ENCODE measurements at places on chromosomes 7 and 10.

- H3K27me3 ChIP-seq: peaks cover 74% of the 10 kb centered on the region
- peaks cover 11% of the 10 kb centered on the region for H3K4me1 ChIP-seq
- no peaks in the 10 kb centered on the region for H3K36me3 ChIP-seq
- no peak overlapping the region for H3K27ac ChIP-seq
These were observed 876 bp downstream of the DNAH11 start for GRCh38 chr7:21543528-21544302.

GRCh38 chr7:154741131-154741530 lies 261.8 kb downstream of the PAXIP1 start:
- H3K4me3 ChIP-seq: no peak overlapping the region
- no peaks in the 10 kb centered on the region for H3K36me3 ChIP-seq
- peaks cover 3% of the 10 kb centered on the region for H3K4me1 ChIP-seq
- no peak for DNase-seq
- H3K27me3 ChIP-seq: peaks cover 10% of the 10 kb centered on the region

DNA sequence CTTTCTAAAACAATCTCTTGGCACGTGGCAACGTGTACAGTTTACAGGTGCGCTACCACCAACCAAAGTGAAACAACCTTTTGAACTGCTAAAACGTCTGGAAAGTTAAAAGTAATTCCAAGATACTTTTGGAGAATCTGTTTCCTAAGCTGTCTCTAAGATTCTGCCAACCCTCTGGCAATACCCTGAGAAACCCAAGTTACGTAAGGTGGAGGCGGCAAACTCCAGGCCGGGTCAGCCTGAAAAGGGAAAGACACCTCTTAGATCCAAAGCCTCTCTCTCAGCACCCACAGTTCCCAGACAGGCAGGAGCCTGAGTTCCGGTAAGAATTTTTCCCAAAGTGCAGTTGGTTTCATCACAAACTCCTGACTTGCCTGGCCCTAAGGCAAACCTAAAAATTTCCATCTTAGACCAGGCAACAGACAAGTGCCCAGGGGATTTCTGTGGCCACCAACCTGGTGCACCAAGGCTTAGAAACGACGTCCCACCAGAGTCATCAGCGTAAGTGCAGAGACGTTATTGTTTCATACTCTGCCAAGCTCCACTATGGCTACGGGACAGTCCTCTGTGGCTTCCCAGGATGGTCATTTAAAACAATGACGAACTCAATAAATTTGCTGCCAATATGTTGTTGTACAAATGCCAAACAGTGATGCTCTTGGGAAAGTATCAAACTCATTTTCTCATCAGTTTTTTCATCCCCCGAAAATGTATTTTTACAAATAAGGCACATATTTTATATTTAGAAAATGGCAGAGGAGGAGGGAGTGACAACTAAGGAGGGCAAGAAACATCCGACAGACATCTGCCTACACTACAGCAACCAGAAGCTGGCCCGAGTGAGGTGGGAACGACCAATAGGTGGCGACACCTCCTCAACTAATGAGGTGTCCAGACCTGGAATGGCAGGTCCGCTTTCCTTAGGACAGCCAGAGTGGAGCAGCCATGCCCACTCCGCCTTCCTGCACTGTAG lies 205.8 kb upstream of the FRMD4A start:
- DNase-seq: no peak
- H3K27ac ChIP-seq: peak overlapping the region; percentile 79

- H3K4me3 ChIP-seq: peak overlapping the region; percentile 30
- H3K27me3 ChIP-seq: no peaks in the 10 kb centered on the region
- H3K27ac ChIP-seq: no peak overlapping the region
- peaks cover 8% of the 10 kb centered on the region for H3K4me1 ChIP-seq
- H3K36me3 ChIP-seq: no peaks in the 10 kb centered on the region
- DNase-seq: no peak
These were observed 45.5 kb upstream of the CYTH3 start for GRCh38 chr7:6317797-6318438.

- H3K36me3 ChIP-seq: peaks cover 79% of the 10 kb centered on the region
- no peak for DNase-seq
- H3K27ac ChIP-seq: no peak overlapping the region
- no peaks in the 10 kb centered on the region for H3K27me3 ChIP-seq
- no peak overlapping the region for H3K4me3 ChIP-seq
These were observed 6.7 kb downstream of the ANKRD16 start for GRCh38 chr10:5882961-5883360.

- H3K4me1 ChIP-seq: no peaks in the 10 kb centered on the region
- no peaks in the 10 kb centered on the region for H3K36me3 ChIP-seq
- DNase-seq: no peak
- H3K27ac ChIP-seq: no peak overlapping the region
- H3K27me3 ChIP-seq: no peaks in the 10 kb centered on the region
These were observed 470.7 kb upstream of the MKI67 start for GRCh38 chr10:128596906-128597305.

GRCh38 chr10:98899018-98899417 lies 336.6 kb downstream of the HPSE2 start:
- no peak overlapping the region for H3K4me3 ChIP-seq
- DNase-seq: no peak
- no peaks in the 10 kb centered on the region for H3K27me3 ChIP-seq
- no peaks in the 10 kb centered on the region for H3K4me1 ChIP-seq
- no peak overlapping the region for H3K27ac ChIP-seq

DNA sequence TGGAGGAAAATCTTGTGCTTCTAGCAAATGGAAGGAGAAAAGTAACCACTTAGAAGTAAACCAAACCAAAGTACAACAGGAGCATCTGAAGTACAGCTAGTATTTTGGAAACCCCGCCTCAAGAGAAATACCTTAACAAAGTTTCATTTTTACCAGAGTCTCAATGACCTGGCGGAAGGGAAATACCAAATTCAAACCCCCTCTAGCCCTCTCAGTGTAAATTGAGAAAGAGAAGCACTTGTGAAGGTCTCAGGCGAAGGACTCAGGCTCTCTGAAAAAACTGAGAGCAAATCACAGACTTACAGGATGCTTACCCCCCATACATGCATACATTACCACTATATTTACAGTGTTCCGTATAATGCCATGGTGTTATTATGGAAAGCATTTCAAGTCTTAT lies 70.1 kb downstream of the ZPBP start:
- H3K27me3 ChIP-seq: peaks cover 6% of the 10 kb centered on the region
- DNase-seq: no peak
- no peaks in the 10 kb centered on the region for H3K4me1 ChIP-seq
- H3K36me3 ChIP-seq: no peaks in the 10 kb centered on the region
- H3K4me3 ChIP-seq: no peak overlapping the region

DNA sequence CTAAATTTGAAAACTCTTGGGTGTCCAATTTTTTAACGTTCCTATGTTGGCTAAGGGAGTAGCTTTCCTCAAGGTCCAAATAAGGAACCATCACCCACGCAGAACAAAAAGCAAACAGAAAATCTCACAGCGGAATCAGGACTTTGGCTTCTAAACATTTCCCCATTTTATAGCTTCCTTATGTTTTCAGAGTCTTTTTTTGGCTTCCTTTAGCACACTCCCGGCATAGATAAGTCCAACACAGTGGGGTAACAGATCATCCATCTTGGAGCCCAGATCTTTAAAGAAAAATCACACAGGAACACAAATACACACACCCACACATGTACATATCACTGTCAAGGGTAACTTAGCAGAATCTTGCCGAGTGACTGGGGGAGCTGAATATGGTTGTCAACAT lies 4.2 kb upstream of the TCF7L2 start:
- H3K27ac ChIP-seq: no peak overlapping the region
- H3K27me3 ChIP-seq: no peaks in the 10 kb centered on the region
- no peak for DNase-seq
- H3K4me1 ChIP-seq: peaks cover 16% of the 10 kb centered on the region
- H3K36me3 ChIP-seq: no peaks in the 10 kb centered on the region
- no peak overlapping the region for H3K4me3 ChIP-seq

- no peaks in the 10 kb centered on the region for H3K4me1 ChIP-seq
- no peaks in the 10 kb centered on the region for H3K36me3 ChIP-seq
- H3K4me3 ChIP-seq: no peak overlapping the region
- DNase-seq: no peak
- H3K27me3 ChIP-seq: no peaks in the 10 kb centered on the region
These were observed 940.7 kb downstream of the NRG3 start for GRCh38 chr10:82815680-82816079.

DNA sequence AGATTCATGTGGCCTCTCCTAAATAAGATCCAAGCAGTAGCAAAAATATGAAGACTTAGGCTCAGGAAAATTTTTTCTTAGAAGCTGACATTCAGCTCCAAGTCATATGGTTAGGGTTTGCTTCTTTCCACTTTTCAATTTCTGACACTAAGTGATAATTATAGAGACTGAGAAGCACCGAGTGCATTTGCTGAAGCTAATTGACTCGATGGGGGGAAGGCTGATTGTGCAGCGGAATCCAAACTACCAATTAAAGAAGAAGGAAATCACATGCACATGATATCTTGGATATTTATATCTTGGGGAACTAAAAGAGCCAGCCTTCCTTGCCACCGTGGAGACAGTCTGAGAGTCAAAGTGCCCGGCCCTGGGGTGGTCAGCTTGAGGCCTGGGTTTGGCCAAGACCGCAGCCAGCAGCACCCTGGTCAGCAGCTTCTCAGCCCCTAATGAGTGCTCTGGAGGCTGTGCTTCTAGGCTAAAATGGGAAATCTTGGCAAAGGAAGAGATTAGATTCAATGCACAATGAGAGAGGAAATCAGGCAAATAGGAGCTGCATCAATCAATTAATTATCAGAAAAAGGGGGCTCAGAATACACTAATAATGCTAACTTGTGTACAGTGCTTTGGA lies 589.3 kb downstream of the NRG3 start:
- no peak overlapping the region for H3K27ac ChIP-seq
- H3K4me1 ChIP-seq: no peaks in the 10 kb centered on the region
- H3K27me3 ChIP-seq: no peaks in the 10 kb centered on the region
- H3K36me3 ChIP-seq: no peaks in the 10 kb centered on the region
- DNase-seq: no peak

GRCh38 chr10:17181110-17181509 lies 20.4 kb downstream of the TRDMT1 start:
- no peak overlapping the region for H3K27ac ChIP-seq
- no peak overlapping the region for H3K4me3 ChIP-seq
- no peak for DNase-seq
- peaks cover 6% of the 10 kb centered on the region for H3K4me1 ChIP-seq
- no peaks in the 10 kb centered on the region for H3K36me3 ChIP-seq
- no peaks in the 10 kb centered on the region for H3K27me3 ChIP-seq

GRCh38 chr7:141462958-141463357 lies 88.3 kb upstream of the AGK start:
- H3K4me3 ChIP-seq: no peak overlapping the region
- no peak for DNase-seq
- H3K4me1 ChIP-seq: no peaks in the 10 kb centered on the region
- H3K27me3 ChIP-seq: peaks cover 7% of the 10 kb centered on the region
- H3K36me3 ChIP-seq: no peaks in the 10 kb centered on the region
- H3K27ac ChIP-seq: no peak overlapping the region

DNA sequence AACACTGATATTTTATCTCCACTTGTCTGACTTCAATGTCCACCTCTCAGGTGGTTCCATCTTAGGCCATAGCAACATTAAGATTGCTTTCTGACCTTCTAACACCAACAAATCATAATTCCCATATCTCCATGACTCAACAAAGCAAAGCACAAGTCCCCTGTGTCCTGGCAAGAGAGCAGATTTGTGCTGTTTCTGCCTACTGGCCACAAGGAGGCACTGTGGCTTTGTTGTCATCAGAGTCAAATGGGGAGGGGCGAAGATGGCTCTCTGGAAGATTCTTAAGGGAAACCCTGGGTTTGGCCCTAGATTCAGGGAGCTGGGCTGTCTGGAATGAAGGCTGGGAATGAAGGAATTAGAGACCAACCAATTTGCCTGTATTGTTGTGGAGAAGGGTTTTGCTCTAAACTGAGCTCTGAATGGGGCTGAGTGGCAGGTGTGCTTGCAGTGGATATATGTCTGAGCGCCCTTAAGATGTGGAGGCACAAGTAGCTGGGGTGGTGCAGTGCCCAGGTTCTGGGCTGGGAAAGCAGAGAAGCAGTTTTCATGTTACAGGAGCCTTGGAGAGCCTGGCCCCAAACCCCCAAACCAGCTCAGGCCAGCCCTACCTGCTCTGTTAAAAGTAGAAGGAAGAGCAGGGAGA lies 154.8 kb upstream of the PRSS58 start:
- peak overlapping the region; percentile 78 for H3K27ac ChIP-seq
- H3K27me3 ChIP-seq: no peaks in the 10 kb centered on the region
- H3K4me1 ChIP-seq: peaks cover 6% of the 10 kb centered on the region
- peak overlapping the region; percentile 2 for H3K4me3 ChIP-seq
- no peaks in the 10 kb centered on the region for H3K36me3 ChIP-seq

DNA sequence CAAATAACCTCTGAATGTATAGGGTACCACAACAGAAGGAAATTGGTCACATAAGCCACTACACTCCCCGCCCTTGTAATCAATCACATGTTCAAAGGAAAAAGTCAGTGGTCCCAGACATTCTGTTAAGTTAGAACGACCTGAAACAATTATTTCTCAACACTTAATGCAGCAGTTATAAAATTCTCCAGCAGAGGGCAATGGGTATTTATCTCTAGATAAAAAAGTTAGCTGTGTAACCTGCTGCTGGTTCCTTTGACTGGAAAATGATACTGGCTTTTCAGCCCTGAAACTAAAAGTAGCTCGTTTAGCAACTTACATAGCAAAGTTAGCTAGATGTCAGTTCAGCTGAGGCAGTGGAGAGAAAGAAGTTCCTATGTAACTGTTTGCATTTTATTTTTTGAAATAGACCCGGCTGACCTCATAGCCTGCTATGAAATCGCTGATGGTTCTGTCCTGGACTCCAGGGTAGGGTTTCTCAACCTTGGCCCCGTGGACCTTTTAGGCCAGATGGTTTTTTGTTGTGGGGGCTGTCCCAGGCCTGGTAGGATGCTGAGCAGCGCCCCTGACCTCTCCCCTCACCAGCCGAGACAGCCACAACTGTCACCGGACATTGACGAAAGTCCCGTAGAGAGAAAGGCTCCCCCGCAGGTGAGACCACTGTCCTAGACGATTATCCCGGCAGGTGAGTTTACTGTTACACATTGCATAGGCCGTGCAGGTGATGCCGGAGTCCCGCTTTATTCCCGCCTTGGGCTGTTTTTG lies 40.2 kb upstream of the PROSER2 start:
- H3K27ac ChIP-seq: no peak overlapping the region
- peaks cover 6% of the 10 kb centered on the region for H3K4me1 ChIP-seq
- peak; percentile 50 for DNase-seq
- H3K36me3 ChIP-seq: no peaks in the 10 kb centered on the region

GRCh38 chr10:28721318-28721951 lies 44.1 kb downstream of the BAMBI start:
- H3K4me1 ChIP-seq: peaks cover 8% of the 10 kb centered on the region
- no peak overlapping the region for H3K27ac ChIP-seq
- no peak for DNase-seq
- peaks cover 23% of the 10 kb centered on the region for H3K27me3 ChIP-seq
- no peaks in the 10 kb centered on the region for H3K36me3 ChIP-seq
- peak overlapping the region; percentile 52 for H3K4me3 ChIP-seq

DNA sequence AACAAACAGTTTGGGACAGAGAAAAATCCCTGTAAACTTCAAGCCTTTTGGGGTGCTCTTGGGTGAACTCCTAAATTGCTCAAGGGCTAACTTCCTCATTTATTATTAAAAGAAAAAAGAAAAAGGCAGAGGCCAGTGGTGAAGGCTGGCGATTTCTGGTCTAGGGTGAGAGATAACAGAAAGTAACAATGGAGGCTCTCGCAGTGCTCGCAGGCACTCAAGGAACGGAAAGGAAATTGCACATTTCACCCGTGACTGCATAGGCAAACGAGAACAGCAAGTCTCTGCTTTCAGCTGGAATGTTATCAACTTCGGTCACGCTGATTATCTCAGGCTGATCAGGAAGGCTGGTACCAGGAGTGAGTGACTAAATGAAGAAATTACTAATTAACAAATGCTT lies 70.7 kb downstream of the PRKAG2 start:
- no peaks in the 10 kb centered on the region for H3K36me3 ChIP-seq
- peaks cover 20% of the 10 kb centered on the region for H3K4me1 ChIP-seq
- peak overlapping the region; percentile 49 for H3K27ac ChIP-seq
- no peaks in the 10 kb centered on the region for H3K27me3 ChIP-seq
